ENCODE measurements at places on chromosomes 7 and 10. TPM values are rescaled to one million over a fixed set of nuclear protein-coding genes. Genes with fewer than 3 reads are reported as not detected.
A peak's percentile ranks its signal among the peaks of the same experiment; 100 is the strongest.

- DNase-seq: no peak
Measured at GRCh38 chr10:42991442-42992098, 85.3 kb upstream of the RET start.

- DNase-seq: no peak
Measured at GRCh38 chr10:88608780-88609179, 22.2 kb downstream of the LIPJ start.

GRCh38 chr10:97608991-97609561 is 19.6 kb downstream of the C10orf62 start:
- DNase-seq: no peak

GRCh38 chr7:4182605-4183300 is 499.3 kb upstream of the FOXK1 start:
- no peak for DNase-seq

GRCh38 chr7:151080067-151080521 is 515 bp downstream of the FASTK start:
- no peak for DNase-seq

DNA sequence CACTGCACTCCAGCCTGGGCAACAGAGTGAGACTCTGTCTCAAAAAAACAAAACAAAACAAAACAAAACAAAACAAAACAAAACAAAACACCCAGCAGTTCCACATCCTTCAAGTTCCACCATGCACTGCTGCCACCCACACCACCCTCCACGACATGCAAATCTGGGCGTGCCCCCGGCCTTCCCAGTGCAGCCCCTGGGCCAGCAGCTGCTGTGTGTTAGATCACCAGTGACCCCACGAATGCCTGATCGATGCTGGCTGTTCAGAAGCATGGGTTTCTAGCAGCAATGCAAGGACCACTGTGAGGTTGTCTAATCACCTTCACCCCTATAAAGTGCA is 36.3 kb downstream of the ELFN1 start:
- DNase-seq: no peak

DNA sequence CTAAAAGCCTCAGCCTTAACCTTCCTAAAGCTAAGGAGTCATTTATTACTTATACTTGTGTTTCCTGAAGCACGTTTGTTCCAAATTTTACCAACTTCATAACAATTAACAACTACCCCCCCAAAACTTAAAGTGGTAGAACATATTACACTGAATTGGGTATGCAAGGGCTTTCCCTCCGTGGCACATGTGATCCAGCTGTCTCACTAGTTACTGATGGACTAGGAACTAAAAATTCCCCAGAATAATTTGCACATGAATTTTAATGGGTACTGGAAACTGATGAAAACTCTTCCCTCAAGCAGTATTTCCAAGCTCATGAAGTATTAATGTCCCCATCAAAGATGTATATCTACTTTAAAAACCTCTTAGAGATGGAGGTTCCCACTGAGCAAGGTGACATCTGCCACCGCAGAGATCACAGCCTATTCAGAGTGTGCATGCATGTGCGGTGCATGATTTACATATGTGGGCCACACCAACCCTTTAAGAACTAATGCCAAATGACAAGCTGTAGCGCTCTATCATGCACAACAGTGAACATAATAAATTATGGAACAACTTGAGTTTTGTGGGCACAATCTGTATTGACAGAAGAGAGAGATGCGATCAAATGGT is 139.9 kb upstream of the ADCY1 start:
- no peak for DNase-seq

DNA sequence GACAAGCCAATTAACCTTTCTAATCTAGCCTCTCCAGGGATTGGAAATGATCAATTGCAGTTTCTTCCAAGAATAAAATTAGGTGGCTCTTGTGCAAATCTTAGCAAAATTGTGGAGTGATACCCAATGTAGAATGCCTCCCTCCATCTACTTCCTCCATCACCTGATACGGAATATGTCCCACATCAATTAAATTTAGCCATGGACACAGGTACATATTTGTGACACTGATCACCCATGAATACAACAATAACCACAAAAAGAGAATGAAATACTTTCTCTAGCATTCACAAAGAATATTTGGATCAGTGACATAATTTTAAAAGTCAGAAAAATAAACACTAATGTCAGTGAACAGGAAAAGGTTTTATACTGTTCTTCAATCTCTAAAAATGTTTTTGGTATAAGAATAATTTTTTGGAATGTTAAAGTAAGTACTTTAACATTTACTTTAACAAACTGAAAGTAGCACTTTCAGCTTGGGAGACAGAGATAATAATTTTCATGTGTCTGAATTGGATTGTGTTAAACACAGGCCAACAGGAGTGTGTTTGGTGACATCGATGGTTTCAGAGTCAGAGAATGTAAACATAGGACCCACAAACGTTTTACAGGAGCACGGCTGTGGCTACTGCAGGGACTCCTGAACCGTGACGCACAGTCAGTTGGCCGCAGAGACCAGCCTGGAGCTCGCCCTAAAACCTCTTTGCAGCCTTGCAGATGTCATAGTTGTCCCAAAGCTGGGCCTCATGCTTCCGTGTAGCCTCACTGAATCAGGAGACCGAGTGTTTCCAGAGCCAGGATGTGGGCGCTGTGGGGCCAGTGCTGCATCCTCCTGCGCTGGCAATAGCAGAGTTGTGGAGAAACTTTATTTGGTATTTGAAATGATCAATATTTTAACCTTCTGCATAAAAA is 7.2 kb downstream of the RBM20 start:
- no peak for DNase-seq

DNA sequence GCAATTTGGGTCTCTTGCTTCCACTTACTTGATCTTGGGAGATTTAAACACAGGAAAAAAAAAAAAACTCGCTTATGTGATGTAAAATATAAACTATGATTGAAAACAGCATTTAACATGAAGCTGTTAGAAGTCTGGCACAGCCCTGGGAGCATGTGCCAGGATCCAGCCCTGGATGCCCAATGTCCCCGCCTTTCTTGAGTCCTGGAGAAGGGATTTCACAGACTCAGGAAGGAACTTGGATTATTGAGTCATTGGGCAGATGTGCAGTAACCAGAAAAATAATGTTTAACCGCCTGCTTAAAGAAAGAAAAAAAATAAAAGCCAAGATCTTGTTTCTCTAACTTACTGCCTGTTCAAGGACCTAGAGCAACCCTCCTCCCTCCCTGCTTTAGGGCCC is 3.7 kb upstream of the JCAD start:
- no peak for DNase-seq

GRCh38 chr10:43904301-43904700 is 255.6 kb upstream of the ZNF32 start:
- DNase-seq: no peak

- no peak for DNase-seq
Measured at GRCh38 chr7:74334030-74334429, 44.8 kb downstream of the CLIP2 start.

GRCh38 chr7:76300166-76300731 is 2.2 kb upstream of the HSPB1 start:
- DNase-seq: no peak

DNA sequence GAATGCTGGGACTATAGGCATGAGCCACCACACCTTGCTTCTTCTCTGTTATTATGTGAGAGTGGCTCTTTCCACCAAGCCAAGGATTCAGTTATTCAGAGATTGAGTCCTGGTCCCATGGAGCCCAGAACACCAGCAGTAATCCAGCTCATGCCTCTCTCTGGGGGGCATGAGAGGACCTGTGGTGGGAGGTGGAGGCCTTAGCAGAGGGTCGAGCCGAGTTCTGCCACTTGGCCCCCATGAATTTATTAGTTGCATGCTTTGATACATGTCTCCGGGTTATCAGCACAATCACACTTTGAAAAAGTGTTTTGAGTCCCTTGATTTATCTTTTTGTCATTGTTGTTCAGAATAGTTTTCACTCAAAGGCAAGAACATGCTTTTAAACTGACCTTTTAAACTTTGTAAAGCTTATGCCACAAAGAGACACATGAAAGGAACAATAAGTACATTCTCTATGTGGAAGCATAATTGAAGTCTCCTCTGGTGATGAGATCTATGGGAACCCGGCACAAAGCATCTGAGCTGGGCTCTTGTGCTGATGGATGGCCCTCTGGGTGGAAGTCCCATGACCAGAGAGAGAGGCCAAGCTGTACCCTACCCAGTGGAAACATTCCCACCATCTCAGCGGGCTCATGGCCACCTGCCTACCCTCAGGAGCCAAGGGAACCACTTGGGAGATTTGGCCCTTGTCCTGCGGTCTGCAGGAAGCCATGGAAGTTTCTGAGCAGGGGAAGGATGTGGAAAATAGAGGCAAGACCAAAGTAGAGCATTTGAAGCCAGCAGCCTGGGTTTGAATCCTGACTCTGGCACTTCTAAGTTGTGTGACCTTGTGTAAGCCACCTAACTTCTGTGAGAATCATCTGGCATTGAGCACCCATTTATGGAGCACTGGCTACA is 53.9 kb downstream of the MINDY4 start:
- DNase-seq: no peak

DNA sequence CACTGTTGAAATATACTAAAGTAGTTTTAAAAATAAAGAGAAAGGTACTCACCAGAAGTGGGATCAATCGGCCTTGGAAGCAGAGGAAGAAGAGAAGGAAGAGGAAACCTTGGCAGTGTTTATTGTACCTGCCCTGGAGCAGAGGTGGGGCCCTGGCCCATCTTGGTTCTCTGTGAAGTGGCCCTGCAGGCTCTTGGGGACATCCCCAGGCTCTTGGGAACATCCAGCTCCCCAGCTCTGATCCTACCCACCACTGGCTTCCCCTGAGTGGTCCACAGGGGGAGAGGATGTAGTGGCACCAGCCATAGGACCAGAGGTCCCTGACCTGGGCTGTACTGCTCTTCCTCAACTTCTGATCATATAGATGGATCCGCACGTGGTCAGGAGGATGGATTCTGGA is 22.3 kb upstream of the RET start:
- DNase-seq: no peak

GRCh38 chr7:157675427-157675927 is 338.7 kb downstream of the DNAJB6 start:
- no peak for DNase-seq

- no peak for DNase-seq
Measured at GRCh38 chr7:101633511-101633910, 4.4 kb upstream of the MYL10 start.

DNA sequence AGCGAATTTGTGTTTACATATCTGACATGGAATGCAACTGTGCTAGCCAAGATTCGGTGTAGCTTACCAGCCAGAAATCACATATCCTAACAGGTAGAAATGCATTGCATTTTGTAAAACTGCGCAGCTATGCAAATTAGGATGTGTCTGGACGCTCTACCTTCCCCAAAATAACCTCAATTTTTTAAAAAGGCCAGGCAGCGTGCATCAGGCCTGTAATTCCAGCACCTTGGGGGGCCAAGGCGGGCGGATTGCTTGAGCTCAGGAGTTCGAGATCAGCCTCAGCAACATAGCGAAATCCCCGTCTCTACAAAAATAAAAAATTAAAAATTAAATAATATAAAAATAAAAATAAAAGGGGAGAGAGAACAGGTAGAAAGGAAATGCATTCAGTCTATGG is 305.0 kb downstream of the TYW1 start:
- no peak for DNase-seq

DNA sequence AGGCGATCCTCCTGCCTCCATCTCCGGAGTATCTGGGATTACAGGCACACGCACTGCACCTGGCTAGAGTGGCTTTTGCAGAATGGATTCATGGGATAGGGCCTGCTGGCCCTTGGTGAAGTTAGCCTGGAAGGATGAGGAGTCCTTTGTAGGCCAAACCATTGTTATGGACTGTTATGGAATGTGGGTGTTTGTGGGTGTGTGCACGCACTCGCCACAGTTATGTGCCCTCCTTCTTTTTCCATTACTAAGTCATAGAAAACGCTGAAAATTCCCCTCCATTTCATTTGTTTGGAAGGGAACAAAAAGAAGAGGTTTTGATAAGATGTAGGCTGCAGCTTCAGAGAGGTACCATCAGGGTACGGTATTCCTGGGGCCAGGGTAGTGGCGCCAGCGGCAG is 15.0 kb downstream of the ZNF862 start:
- no peak for DNase-seq

DNA sequence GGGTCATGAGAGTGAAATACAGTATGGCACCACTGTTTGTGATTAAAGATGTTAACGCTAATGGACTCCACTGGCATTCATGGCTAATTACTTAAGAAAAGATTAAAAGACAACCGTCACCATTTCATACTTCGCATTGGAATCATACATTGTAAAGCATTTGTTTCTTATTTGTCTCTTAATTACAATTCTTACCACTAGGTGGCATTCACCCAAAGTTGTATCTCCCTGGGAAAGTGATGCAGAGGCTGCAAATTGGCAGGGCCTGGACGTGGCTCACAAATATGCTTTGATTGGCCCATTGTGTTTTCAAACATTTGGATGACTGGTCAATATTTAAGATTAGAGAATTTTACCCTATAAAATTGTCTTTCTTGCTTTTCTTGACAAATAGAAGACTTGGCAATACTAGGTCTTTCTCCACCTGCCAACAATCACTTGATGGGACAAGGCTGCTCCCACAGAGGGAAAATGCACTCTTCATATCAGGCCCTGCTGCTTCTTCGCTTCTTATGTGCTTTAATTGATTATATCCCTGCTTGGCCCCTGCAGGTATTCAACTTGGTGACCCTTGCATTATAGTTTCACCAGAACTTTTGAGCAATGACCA is 72.1 kb upstream of the STARD3NL start:
- DNase-seq: peak; percentile 37

DNA sequence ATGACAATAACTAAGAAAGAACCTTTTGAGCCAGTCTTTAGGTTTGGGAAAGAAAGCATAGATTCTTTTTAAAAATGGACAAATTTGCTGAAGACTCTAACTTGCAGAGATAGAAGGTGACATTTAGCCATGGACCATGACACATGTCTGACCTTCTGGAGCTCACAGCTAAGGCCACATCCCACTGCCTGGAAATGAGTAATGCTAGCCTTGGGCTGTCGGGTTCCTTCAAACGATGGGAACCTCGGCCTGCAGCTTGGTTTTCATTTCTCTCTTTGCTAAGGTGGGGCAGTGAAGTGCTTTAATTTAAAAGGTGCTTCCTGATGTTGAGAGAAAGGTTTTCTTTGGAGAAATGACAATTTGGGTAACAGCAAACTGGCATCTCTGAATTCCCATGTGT is 223.2 kb downstream of the FANK1 start:
- DNase-seq: no peak

The NPSR1 gene
- not detected for polyA plus RNA-seq

The DLX5 gene
- not detected for polyA plus RNA-seq

The ECHS1 gene
- polyA plus RNA-seq: 89.3 TPM

The OR2A7 gene
- polyA plus RNA-seq: not detected

The HOXA7 gene
- not detected for polyA plus RNA-seq

The LRRC17 gene
- not detected for polyA plus RNA-seq

The ADAMTS14 gene
- not detected for polyA plus RNA-seq
